ENCODE measurements at places on chromosomes 1 and 21. TPM values are rescaled to one million over a fixed set of nuclear protein-coding genes. Genes with fewer than 3 reads are reported as not detected.

KCNA2 gene
- total RNA-seq, result not detected

KRTAP21-2 gene
- not detected for total RNA-seq

ASTN1 gene
- not detected for total RNA-seq

CDK18 gene
- total RNA-seq, result 0.33 TPM

SPRR2G gene
- total RNA-seq, result not detected

MYBPHL gene
- not detected for total RNA-seq

KCNC4 gene
- total RNA-seq, result 20.4 TPM

CAPN8 gene
- not detected for total RNA-seq

TLCD4 gene
- total RNA-seq, result 0.19 TPM

GRCh38 chr1:48039088-48040054 is 42.2 kb upstream of the TRABD2B start:
- DNase-seq, result no peak

DNA sequence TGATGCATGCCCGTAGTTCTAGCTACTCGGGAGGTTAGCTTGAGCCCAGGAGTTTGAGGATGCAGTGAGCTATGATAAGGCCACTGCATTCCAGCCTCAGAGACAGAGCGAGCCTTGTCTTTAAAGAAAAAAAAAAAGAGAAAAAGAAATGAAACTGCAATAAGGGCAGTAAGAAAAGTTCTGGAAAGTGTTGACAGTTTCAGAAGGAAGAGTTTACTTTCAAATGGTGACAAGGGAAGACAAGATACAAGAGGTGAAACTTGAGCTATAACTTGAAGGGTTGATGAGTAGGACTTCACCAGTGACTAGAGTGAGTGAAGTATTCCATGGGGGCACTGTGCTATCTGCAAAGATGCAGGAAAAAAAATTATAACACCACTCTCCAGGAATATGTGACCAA is 125.0 kb downstream of the AKT3 start:
- no peak for DNase-seq

DNA sequence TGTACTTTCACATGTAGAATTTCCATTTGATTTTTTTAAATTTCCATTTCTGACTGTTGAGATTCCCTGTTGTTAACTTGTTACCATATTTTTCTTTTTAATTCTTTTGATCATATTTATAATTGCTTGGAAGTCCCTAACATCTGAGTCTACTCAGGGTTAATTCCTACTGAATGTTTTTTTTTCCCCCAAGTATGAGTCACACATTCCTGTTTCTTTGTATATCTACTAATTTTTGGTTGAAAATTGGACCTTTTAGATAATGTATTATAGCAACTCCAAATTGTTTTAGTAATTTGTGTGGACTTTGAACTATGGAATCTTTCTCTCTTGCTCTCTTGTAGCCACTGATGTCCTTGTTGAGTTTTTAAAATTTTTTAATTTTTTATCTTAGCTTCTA is 54.6 kb downstream of the STXBP3 start:
- DNase-seq, result no peak

DNA sequence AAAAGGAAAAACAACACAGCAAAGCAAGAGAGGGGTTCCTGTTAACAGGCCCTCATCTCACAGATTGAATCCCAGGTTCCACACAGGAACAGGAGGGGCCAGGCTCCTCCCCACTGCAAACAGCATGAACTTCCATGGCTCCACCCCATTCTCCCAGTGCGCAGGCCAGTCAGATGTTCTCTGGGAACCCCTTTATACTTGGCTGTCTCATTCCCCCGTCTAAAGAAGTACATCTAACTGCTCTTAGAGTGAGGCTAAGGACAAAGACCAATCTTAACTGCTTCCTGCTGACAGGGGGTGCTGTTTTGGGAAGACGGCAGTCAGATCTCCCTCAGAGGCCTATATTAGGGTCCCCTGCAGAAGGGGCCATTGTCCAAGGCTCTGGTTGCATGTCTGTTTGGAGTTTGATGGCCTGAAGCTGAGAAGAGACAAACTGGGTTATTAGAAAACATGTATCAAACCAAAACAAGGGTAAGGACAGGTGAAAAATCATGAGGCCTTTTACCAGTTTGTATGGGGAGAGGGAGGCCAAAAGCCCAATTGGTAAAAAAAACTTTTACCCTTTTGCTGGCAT is 10.5 kb upstream of the NASP start:
- no peak for DNase-seq

GRCh38 chr1:88394958-88395357 is 289.1 kb upstream of the PKN2 start:
- DNase-seq, result no peak

DNA sequence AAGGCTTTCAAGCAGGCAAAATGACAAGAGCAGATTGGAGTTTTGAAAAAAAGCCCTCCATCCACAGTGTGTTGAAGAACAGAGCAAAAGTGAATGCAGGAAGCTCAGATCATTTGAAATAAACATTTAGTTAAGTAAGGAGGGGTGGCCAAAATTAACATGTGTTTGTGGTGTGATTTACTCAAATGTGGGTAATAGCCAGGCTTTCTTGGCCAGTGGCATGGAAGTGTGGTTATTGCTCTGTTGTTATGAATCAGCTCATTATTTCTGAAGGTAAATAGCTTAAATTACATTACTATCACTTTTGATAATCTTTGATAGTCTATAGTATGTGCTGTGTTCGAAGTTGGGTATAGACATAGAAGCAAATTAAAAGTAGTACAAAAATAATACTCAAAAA is 485.9 kb downstream of the LMO4 start:
- DNase-seq, result no peak

DNA sequence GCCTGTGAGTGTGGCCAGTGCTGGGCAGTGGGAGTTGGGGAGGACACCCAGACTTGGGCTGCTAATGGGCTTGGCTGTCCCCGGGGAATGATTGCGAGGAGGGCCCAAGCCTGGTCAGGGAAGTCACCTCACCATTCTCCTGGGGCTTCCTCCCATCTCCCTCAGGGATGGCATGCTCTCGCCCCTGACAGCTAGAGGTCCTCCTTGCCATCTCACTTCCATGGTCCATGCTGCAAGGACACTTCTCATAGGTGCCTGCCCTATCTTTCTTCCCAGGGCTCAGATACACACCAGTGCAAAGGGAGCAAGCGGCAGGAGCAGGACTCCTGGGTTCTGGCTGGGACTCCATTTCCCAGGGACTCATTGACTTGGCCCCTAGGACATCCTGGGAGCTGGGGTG is 4.1 kb downstream of the NTRK1 start:
- no peak for DNase-seq

- peak; percentile 24 for DNase-seq
Observed at GRCh38 chr1:205263580-205264190, 35.9 kb downstream of the TMCC2 start.

- DNase-seq, result no peak
Observed at GRCh38 chr1:10212476-10212875, 2.1 kb downstream of the KIF1B start.

- no peak for DNase-seq
Observed at GRCh38 chr1:15171271-15171908, 17.8 kb downstream of the TMEM51 start.

GRCh38 chr1:241411056-241411775 is 54.2 kb upstream of the RGS7 start:
- peak; percentile 71 for DNase-seq

DNA sequence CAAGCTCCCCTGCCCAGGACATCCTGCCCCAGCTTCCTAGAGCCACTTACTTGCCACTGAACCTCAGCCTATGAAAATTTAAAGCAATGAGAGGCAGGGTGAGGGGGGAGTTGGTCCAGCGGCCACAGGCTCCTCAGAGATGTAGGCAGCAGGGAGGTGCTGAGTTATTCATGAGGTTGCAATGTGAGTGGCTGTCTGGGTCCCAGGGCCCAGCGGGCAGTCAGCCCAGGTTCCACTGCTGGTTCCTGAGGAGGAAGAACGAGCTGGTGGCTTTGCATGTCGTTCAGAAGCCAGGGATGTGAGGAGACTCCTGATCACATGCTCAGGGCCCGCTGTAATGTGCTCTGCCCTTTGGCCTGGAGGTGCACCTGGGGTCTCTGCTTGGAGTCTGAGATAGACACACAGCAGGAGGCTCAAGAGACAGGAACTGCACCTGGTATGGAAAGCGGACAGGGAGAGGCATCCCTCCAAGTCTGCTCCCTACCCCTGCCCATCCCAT is at the start of gene KNCN:
KNCN (minus strand) TSS at position 51 of the 499 bp plus-strand sequence. CDS start 432 bp downstream, outside the sequence.
- DNase-seq, result no peak

GRCh38 chr1:244102046-244102445 is 51.0 kb downstream of the ZBTB18 start:
- DNase-seq, result no peak

DNA sequence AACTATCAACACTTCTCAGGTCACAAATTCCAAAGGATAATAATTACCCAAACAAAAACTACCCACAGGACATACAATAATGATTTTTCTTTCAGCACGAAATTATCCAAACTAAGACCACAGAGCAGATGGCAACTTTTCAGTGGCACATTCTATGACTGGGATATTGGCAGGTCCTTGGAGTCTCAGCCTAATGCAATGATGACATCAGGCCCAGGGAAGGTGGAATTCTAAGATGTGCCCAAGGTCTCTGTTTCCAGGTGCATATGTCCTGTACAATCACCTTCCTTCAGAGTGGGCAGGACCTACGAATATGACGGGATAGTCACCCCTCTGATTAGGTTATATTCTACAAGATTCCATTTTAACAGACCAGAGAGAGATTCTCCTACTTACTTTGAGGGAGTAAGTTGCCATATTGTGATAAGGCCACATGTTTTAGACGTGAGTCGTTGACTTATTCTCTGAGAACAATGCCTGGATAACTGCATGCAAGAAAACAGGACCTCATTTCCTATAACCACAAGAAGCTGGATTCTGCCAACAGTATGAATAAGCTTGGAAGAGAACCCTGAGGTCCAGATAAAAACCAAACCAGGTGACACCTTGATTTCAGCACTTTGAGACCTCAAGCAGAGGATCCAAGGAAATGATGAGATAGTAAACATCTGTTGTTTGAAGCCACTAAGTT is 69.9 kb downstream of the ZC3H11B start:
- DNase-seq, result no peak

DNA sequence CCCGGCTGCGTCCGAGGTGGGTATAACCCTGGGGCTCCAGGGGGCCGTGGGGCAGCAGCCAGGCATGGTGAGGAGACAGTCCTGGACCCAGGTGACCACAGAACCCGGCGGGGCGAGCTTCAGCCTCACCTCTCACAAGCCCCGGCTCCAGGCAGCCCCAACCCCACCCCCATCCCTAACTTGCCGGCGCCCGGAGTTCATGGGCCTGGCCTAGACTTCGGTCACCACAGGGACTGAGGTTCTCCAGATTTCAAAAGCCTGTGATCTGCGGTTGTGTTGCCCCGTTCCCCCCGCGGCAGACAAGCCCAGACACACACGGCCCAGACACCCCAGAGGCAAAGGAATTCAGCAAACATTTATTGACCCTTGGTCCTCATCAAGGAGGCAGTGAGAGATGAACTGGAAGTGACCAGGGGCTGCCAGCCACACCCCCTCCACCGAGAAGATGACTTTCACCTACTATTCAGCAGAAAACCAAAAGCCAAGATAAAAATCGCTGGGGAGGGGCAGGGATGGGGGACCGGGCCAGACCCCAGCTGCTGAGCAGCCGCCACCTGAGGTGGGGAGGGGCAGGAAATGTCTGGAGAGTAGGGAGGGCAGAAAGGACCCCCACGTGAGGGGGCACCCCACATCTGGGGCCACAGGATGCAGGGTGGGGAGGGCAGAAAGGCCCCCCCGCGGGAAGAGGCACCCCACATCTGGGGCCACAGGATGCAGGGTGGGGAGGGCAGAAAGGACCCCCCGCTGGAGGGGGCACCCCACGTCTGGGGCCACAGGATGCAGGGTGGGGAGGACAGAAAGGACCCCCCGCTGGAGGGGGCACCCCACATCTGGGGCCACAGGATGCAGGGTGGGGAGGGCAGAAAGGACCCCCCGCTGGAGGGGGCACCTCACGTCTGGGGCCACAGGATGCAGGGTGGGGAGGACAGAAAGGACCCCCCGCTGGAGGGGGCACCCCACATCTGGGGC is 3.9 kb downstream of the HES4 start:
- DNase-seq, result no peak

DNA sequence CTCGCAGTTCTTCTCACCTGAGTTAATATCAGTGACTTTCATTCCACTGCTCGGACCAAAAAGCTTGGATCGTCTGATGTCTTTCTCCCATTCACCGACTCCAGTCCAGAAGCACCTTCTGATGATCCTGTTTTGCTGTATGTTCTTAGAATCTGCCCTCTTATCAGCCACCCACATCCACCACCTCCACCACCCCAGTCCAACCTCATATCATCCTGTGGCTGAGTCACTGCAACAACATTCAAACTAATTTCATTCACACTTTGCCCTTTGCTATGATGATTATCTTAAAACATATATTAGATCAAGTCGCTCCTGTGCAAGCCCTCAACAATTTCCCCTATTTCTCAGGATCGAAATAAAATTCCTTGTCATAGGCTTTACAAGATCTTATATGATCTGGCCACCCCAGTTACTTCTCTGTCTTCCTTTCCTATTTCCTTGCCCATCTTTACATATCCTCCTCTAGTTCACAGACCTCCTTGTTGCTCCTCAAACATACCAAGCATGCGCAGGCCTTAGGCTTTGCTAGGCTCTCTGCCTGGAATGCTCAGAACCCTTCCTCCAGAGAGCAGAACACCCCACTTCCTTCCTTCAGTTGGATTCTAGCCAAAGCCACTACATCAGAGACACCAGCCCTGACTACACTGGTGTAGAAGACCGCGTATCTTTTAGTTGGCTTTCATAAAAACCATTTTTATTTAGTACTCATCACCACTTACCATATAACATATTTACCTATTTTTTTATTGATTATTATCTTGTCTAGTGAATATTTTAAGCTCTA is 335.7 kb upstream of the GREM2 start:
- no peak for DNase-seq

GRCh38 chr1:113101588-113101987 is 28.6 kb downstream of the LRIG2 start:
- peak; percentile 27 for DNase-seq

DNA sequence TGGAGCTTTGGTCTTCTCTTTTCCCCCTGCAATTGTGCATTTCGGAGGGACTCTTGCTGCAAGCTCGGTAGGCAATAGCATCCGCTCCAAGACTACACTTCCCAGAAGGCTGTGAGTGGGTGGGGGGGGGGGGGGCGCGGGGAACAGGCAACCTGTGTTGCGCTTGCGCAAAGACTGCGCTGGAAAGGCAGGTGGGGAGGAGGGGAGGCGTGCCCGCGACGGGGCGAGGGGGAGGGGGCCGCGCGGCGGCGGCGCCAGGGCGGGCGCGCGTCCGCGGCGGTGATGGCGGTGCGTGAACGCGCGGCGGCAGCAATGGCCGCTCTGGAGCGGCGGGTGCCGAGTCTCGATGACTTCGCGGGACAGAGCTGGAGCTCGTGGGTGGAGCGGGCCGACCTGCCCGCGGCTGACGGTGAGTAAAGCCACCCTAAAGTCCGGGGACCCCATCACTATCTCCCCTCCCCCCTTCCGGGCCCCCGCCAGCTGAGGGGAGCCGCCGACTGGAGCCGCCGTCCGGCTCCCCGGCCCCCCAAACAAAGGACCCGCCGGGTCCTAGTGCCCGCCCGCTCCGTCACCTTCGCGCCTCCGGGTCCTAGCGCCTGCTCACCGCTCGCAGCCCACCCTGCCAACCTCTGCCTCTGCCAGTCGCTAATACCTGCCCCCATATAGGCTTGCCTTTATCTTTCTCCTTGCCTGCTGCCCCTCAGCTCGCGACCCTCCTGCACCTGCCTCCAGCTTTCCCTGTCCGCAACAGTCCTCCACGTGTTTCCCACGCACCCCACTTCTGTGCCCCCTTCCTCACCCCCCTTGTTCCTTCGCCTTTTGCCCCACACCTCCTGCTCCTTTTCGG is at the start of gene ATXN7L2:
ATXN7L2 (plus strand) TSS at position 234 of the 847 bp plus-strand sequence; CDS start at position 283, 49 bp downstream.
- DNase-seq, result peak; percentile 87

GRCh38 chr1:91393042-91393441 is 11.6 kb downstream of the HFM1 start:
- no peak for DNase-seq

GRCh38 chr1:193736507-193736906 is 550.1 kb upstream of the B3GALT2 start:
- no peak for DNase-seq

- peak; percentile 88 for DNase-seq
Observed at GRCh38 chr1:24955161-24955560, 25.1 kb upstream of the RUNX3 start.
